ENCODE measurements at places on chromosomes 5 and 9. TPM values are rescaled to one million over a fixed set of nuclear protein-coding genes. Genes with fewer than 3 reads are reported as not detected.

The RRAGA gene
- total RNA-seq, result 83.3 TPM

The SKIC3 gene
- 49.6 TPM for total RNA-seq

The TAF11L10 gene
- total RNA-seq, result not detected

The RLN2 gene
- total RNA-seq, result 0.58 TPM

The SH3RF2 gene
- total RNA-seq, result 99.7 TPM

The NR6A1 gene
- 8.4 TPM for total RNA-seq

The CCDC112 gene
- total RNA-seq, result 9.1 TPM

The ARAP3 gene
- total RNA-seq, result 10.9 TPM

The PCDHB16 gene
- 0.89 TPM for total RNA-seq

The MRPL36 gene
- 26.3 TPM for total RNA-seq

The SLC4A9 gene
- not detected for total RNA-seq

The CDHR2 gene
- 107 TPM for total RNA-seq

The GARNL3 gene
- 5.4 TPM for total RNA-seq

The HSPB3 gene
- total RNA-seq, result 1.5 TPM

The CPLANE1 gene
- total RNA-seq, result 13.6 TPM

The SPATA31A3 gene
- total RNA-seq, result not detected

The SV2C gene
- 0.58 TPM for total RNA-seq

DNA sequence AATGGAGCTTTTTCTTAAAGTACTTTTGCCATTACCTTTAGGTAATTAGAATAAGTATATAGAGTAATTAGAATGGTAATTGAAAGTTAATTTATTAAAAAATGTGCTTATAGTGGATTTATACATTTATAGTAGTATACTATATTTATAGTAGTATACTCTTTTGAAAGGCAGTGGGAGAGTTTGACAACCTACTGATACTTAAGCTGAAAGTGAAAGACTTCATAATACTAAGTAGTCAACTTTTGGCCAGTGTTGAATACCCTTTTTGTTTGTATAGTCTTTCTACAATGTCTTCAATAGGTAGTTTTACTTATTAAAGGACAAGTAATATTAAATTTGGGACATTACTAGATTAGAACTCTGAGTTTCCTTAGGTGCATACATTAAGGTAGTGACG is 12.9 kb downstream of the SREK1 start:
- no peak for DNase-seq

DNA sequence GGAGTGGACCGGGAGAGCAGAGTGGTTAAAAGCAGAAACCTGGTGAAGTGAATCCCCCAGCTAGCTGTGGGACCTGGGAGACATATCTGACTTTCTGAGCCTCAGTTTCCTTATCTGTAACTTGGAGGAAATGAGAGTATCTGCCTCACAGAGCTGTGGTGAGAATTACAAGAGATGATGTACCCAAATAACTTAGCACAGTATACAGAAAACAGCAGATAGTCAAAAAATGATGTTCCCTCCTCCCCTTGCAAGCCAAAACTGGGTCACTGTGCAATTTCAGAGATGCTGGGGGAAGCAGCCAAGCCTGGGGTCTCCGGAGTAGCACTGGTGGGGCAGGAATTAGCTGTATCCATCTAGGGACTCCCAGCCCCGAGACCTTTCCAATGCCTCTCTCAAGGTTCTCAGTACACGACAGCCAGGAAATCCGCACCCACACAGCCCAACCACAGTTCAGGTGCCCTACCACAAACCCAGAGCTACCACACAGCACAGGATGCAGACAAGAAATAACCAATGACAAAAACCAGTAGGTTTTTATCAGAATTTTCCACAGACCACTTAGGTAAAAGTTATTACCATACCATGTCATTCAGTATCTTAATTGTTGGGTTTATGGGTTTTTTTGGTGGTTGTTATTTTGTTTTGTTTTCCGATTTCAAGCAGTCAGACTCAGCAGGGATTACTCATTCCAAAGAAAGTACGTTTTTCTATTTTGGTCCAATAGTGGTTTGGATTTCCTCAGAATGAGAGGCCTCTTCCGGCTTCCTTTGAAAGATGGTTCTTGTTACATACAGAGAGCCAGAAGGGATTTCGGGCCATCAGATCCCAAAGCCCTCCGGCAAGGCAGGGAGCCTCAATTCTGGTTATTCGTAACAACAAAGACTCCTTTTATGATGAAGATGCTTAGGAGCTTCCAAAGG is 4.9 kb upstream of the HRH2 start:
- DNase-seq, result peak; percentile 32

- DNase-seq, result no peak
Observed at GRCh38 chr5:103424026-103424425, 138.6 kb downstream of the NUDT12 start.

DNA sequence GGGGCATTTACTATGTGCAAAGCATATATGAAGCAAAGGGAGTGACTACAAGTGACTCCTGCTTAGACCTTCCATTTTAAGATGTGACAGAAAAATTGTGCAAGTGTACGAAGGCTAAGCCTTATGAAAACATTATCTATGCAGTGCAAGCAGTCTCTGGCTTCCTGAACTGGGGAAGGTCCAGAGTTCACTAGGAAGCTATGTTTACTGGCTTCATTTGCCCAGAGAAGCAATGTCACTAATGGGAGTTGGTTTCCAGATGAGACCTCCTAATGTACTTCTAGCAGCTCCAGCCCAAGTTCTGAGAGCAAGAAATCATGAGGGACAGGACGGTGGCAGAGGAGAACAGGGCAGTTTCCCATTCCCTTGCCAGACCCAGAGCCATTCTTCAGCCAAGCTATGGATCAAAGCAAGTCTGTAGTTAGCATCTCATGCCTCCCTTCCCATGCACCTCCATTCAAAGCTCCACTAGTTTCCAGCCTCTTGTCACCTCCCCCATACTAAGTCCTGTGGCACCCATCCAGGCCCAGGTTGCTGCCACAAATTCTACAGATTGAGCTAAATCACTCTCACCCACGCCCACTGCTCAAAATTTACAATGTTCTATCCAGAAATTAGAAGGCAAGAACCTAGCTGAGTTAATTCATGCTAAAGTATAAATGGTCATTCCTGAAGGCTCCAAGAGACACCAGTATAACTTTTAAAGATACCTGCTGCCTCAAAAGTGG is 21.8 kb downstream of the MCTP1 start:
- DNase-seq, result no peak

- DNase-seq, result no peak
Observed at GRCh38 chr9:6761306-6761705, 3.5 kb downstream of the KDM4C start.

DNA sequence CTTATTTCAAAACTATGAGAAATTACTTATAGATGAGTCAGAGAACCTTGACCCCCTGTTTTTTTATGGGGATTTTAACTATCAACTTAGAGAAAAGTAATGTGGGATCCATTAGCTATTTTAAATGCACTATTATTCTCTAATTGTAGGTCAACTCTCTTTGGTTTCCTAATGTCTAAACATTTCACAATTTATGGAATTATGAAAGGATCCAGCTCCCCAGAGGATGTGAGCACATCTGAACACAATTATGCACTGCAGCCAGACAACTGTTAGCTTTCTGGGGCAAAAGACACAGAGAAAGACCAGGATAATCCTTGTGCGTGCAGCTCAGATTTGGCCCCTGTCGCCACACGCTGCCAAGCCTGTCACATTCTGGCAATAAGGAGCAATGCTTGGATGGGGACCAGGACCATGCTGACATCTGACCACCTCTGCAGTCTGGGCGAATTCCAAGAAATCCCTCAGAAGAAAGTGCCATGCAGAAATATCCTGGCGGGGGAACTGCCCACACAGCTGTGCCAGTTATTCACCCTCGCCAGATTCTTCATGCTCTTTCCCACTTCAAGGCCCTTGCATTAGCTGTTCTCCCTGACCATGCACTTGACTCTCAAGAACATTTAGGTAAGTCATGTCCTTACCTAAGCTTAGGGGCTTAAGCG is 22.2 kb upstream of the CMBL start:
- no peak for DNase-seq

DNA sequence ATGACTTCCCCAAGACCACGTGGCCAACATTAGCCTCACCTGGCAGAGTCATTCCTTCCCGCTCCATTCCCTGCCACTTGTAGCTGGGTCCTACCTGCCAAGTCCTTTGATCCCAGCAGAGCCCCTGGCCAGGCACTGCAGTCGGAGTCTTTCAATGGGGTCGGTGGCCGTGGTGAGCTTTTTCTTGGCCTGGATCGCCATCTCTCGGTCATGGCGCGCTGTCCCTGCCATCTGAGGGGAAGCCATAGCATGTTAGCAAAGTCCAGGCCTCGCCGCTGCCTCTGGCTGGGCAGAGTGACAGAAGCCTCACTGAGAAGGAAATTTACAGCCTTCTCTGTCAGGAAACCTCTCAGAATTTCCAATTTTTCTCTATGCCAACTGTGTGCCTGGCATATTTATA is 17.5 kb downstream of the CAPSL start:
- no peak for DNase-seq

DNA sequence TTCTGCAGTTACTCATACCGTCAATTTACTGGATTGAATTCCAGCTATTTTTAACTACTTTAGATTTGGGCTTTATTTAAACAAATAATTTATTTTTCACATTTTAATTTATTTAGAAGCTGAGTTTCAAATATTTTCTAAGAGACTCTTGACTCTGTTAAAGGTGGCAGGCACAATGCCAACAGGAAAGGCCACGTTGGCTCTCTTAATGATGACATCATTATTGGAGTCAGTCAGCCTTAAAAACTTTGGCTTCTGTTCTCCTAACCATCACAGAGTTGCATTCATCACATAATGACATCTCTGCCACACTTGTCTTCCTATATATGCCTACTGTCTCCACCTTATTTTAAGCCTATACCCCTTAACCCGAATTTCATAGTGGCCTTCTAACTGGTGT is 172.3 kb upstream of the PLPPR1 start:
- DNase-seq, result no peak

DNA sequence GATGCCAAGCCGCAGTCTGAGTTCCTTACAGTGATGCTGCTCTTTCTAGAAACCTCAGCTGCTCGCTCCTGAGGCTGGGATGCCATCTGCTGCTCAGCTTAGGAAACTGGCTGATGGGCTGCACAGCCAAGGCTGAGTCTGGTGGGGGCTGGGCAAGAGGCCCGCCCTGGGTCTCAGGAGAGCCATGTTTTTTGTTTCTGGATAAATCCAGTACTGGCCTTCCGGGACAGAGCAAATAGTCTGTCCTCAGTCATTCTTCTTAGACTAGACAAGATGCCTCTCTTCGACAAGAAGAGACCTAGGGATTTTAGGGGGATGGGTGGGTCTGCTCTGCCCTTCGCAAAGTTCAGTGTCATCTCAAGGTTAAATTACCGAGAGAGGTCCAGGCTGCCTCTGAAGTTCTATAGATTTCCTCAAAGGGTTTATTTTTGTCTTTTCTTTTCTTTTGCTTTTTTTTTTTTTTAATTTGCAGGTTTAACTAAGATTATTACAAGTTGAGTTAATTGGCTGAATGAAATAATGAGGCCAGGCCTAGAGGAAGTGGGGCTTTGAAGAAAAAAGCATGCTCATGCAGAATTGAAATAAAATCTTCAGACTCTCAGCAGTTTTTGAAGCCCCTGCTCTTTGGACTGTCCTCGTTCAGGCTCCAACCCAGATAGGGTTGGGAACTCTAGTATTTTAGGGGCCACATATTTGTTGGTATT is 30.6 kb upstream of the MATR3 start:
- peak; percentile 85 for DNase-seq

GRCh38 chr9:21591221-21592062 is 109.3 kb upstream of the IFNE start:
- DNase-seq, result no peak

- no peak for DNase-seq
Observed at GRCh38 chr9:126320158-126320922, 6.3 kb upstream of the MVB12B start.

DNA sequence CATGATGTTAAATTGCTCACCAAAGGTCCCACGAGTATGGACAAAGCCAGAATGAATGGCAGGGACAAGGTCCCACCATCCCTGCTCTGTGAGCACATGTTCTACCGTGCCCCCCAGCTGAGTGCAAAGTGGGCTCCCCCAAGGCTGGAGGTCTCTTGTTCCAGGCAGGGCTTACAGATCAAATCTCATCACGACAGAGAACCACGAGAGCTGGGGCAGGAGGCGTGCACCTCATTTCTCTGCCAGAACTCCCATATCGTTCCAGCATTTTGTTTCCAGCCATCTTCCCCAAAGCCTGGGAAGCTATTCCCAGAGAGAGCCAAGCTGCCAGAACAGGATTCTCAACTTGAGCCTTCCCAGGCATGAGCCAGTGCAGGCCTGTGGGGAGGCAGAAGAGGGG is 108.5 kb downstream of the ZNF354C start:
- DNase-seq, result no peak

GRCh38 chr9:136975644-136976043 is 1.7 kb upstream of the PTGDS start:
- no peak for DNase-seq

- DNase-seq, result no peak
Observed at GRCh38 chr9:78131969-78132700, 100.5 kb upstream of the GNAQ start.

DNA sequence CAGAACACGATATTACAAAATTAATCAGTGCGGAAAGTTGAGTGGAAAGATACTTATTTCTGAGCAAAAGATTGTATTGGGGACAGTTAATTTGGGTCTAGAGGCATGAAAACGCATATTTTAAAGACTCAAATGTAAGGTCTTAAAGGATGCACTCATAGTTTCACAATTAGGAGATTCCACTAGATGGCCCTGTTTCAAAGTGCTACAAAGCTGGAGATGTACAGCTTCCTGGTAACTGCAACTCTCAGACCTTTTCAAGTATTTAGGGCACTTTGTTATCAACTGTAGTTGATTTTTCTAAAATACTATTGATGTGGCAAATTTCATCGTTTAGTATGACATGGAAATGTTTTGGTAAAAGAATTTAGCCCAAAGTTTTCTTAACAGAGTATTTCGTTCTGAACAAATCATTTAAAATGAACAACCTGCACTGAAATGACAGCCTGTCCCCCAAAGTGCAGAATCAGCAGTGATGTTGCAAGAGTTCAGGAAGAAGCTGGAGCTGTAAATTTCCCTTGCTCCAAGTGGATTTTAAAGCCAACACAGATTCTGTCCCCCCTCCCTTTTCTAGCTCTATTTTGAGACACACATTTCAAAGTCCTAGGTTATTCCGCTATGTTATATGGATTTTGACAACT is 16.2 kb upstream of the NDUFB6 start:
- no peak for DNase-seq

DNA sequence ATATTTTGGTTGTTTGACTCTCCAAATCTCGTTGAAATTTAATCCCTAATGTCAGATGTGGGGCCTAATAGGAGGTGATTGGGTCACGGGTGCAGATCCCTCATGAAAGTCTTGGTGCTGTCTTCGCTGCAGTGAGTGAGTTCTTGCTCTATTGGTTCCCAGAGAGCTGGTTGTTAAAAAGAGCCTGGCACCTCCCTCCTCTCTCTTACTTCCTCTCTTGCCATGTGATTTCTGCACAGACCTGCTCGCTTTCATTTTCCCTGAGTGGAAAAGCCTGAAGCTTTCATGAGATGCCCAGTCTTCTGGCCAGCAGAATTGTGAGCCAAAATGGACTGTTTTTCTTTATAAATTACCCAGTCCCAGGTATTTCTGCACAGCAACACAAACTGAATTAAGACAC is 221.6 kb downstream of the MAT2B start:
- peak; percentile 28 for DNase-seq

GRCh38 chr5:125421006-125421405 is 674.6 kb upstream of the ZNF608 start:
- DNase-seq, result no peak

Data from mucosa of descending colon (tissue), 3 donors.